ENCODE measurements at places on chromosomes 13 and 19.

DNA sequence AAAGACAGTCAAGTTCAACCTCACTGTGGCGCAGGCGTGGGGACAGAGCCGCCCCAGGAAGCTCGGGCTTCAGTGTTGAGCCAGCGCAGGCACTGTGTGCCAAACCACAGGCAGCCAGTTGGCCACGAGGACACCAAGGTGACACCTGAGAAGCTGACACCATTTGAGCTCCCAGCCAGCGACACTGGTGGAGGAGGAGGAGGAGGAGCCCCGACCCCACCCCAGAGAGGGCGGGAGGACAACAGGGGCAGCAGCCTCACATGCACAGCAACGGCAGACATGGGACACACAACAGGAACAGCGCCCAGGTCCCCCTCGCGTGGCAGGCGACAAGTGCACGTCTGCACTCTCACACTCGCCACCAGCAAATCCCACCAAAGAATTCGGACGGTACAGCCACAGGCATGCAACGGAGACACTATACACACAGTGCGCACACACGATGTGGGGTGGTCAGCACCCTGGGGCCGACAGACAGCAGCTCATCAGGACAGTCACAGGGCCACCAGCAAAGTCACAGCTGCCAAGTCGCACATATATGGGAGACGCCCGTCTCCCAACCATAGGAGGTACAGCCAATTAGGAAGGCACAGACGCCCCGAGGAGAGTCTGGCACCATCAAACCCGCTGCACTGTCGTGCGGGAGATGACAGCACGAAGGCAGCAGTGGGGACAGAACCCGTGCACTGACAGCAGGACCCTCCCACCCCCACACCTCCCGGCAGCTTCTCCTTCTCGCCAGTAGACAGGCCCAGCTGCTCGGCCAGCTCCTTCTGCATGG, 3.4 kb downstream of the EIF3G start:
- no peak for DNase-seq

- no peak for DNase-seq
These were observed 47.6 kb downstream of the TGDS start for GRCh38 chr13:94548382-94548781.

DNA sequence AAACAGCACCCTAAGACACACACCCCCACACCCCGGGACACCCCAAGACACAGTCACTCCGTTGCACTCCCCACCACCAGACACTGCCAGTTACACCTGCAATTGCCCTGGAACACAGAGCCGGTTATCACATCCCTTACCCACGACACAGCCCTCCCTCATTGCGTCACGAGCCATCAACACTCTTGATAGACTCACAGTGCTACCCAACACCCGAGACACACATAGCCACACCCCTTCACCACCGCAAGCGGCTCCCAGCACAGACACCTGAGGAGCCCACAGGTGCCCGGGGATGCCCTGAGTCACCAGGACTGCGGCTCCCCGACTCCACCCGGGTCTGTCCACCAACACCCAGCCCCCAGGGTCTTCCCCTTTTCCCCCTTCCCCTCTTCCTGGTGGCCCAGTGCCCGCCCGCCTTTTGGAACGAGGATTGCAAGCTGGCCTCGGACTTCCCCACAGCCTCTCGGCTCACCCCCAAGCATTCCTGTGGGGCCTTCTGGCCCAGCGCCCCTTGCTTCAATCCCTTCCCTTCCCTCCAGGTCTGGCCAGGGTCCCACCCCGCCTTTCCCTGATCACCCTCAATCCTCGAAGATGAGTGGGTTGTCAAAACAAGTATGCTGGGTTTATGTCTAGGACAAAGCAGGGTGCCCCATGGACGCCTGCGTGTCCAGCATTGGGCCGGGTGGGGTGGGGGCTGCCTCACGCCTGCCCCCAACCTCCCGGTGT, 1.7 kb upstream of the PTGER1 start:
- no peak for DNase-seq

DNA sequence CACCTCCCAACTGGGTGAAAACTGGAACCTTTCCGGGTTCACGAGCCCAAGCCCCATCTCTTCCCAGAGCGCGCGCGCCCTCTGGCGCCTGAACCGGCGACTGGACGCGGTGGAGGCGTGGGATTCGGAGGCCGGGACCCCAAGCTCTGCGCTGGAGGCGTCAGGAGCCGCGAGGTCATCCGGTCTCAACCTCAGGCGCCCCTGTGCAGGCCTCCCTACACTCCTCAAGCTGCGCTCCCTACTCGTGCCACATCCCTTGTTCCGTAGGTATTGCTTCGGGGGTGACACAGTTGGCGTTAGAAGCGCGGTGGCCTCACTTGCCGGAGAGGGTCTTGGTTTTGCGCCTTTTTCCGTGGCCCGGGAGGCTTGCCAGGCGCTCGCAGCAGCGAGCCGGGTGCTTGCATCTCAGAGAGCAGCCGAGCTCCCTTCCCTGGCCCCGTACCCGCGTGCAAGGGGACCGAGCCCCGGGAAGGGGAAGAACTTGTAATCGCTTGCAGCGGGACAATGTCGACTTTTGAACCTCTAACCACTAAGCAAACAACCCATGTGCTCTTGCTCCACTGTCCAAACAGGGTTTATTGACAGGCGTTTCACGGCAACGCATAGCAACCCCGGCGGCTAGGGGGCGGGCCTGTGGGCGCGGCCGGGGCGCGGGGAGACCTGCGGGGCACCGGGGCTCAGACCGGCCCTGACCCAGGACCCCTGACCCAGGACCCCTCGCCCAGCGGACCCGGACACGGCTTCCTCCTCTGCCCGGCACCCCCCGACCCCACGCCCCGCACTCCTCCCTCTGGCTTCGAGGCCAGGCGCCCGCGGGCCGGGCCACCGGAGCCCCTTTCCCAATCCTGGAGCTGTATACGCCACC, 8.5 kb downstream of the CDX2 start:
- DNase-seq, result no peak

DNA sequence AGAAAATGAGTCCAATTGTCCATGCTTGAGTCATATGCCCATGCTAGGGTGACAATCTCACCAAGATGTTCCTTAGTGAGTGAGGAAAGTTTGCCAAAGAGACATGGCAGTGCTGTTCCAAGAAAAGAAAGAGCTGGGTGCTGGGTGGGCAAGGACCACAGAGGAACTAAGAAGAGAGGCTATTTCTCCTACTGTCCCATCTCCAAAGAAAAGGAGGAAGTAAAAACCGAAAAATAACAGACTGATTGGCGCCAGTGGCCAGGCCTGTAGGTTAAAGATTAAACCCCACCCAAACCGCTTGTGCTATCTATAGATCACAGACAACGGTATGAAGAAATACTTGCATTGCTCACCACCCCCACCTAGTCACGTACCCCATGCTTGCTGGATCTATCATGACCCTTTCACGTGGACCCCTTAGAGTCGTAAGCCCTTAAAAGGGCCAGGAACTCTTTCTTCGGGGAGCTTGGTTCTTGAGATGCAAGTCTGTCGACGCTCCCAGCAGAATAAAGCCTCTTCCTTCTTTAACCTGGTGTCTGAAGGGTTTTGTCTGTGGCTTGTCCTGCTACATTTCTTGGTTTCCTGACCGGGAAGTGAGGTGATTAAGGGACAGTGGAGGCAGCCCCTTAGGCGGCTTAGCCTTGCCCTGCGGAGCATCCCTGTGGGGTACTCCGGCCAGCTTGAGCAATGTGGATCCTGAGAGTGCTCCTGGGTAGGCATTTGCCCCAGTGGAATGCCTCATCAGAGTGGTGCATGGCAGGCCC, 606.5 kb downstream of the UQCRFS1 start:
- no peak for DNase-seq

DNA sequence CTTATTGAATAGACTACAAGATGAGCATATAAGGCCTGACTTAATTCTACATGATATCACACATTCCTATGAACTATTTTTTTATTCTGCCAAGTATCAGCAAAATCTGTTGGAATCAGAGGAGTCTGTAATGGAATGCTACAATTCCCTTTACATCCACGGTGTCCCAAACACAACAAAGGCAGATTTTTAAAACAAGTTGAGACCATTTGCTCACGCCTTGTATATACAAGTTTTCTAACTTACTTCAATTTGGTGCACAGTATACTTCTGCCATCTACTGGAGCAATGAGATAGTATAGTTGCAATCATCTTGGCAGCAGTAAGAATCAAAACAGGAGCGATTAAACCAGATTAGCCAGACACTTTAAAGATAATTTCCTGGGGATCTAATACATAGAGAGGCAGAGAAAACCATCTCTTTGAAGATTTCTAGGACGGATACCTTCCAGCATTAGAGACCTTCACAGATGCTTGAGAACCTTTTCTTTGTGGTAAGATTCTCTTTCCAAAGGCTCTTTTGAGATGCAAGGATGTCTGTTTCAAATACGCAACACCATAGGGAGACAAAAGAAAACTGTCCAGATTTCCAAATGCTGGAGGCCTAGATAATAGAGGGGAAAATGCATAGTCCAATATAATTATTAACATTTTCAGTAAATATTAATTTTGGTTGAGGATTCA, 302.0 kb upstream of the MIR17HG start:
- no peak for DNase-seq

GRCh38 chr19:13629687-13630357, 123.5 kb upstream of the CACNA1A start:
- no peak for DNase-seq

DNA sequence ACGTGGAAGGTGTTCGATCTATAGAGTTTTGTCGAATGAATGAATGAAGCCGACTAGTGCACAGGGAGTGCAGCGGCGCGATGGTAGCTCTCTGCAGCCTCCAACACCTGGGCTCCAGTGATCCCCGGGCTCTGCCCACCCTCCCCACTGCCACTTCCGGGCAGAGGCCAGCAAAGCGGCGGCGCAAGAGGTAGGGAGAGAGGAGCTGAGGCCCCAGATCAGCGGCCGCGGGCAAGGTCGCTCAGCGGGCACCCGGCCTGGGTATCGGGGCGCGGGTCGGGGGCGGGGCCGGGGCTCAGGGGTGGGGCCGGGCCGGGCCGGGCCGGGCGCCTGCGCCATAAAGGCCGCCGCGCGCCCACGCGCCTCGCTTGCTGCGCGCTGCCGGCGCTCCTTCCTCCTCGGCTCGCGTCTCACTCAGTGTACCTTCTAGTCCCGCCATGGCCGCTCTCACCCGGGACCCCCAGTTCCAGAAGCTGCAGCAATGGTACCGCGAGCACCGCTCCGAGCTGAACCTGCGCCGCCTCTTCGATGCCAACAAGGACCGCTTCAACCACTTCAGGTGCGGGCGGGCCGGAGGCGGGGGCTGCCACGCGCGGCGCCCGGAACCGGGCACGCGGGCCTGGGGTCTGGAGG, at the start of gene GPI:
TSS of gene GPI (plus strand) at position 367 of the 633 bp plus-strand sequence. CDS start at position 438, 71 bp downstream.
- DNase-seq, result no peak

DNA sequence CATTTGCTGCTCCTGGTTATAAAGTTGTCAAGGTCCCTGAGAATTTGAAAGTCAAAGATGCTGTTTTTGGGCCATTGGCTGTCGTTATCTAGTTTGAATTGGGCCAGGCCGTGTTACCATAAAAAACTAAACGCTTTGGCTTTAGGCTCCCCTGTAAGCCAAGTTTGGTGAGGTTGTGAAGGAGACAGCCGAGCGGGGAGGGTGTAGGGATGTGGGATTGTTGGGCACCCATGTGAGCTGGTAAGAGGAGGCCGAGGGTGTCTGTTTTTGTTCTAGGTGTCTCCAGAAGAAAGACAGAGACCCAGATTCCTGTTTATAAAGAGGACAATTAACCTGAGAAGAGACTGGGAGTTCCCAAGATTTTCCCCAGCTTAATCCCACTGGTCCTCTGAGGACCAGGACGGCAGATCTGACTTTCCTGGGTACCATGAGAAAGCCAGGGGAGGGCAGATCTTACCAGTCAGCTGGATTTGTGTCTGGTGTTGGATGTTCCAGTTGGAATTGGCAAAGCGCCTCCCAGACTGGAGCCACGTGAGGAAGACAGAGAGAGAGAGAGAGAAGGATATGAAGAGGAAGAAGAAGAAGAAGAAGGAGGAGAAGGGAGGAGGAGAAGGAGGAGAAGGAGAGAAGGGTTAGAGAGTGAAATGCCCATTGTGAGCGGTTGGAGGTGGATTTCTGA, 25.1 kb downstream of the TMEM255B start:
- no peak for DNase-seq

- DNase-seq, result no peak
These were observed 50.9 kb upstream of the ATP12A start for GRCh38 chr13:24629320-24629719.

DNA sequence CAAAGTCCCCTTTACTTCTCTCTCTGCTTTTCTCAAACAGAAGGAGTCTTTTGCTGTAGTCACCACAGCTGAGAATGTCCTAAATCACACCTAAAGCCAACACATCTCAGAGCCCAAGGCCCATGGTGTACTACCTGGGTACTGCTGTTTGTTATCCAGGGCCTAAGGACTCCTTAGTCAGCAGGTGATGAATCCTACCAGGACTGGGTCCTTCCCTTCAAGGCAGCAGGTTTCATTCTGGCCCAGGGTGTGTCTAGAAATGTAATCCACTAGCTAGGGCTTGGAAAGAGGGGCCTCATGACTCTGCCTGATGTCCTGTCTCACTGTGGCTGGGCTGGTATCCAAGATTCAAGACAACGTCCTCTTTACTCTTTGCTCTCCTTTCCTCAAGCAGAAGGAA, 36.2 kb upstream of the ENOX1 start:
- no peak for DNase-seq

- DNase-seq, result no peak
These were observed 60.2 kb upstream of the GTF2F2 start for GRCh38 chr13:45060062-45060461.

- peak; percentile 99 for DNase-seq
These were observed at the start of gene ZNF57 for GRCh38 chr19:2900296-2901252. ZNF57 (plus strand) TSS chr19:2900928; CDS start chr19:2901046, 118 bp downstream.

DNA sequence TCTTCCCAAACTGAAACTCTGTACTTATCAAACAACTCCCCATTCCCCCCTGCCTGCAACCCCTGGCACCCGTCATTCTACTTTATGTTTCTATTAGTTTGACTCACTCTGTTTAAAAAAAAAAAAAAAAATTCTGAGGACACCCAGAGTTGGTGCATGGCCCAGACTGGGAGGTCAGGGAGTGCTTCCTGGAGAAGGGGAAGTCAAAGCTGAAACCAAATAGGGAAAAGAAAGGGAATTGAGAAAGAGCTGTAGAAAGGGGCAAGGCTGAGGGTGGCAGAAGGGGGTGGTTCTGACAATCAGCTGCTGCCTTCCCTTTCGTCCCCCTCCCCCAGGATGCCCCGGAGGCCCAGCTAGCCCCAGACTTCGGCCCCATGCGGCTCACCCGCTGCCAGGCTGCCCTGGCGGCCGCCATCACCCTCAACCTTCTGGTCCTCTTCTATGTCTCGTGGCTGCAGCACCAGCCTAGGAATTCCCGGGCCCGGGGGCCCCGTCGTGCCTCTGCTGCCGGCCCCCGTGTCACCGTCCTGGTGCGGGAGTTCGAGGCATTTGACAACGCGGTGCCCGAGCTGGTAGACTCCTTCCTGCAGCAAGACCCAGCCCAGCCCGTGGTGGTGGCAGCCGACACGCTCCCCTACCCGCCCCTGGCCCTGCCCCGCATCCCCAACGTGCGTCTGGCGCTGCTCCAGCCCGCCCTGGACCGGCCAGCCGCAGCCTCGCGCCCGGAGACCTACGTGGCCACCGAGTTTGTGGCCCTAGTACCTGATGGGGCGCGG, 9.0 kb upstream of the STRN4 start:
- DNase-seq, result no peak
